Stimulated activated CD8-positive, alpha-beta memory T cell treated with anti-CD3 and anti-CD28 coated beads, Interleukin-7, amount 100 ng/mL, for 24 hours (primary cell): ENCODE measurements at places on chromosomes 1 and 21.

GRCh38 chr1:223713546-223714420 lies 1.4 kb downstream of the CAPN2 start:
- no peak for DNase-seq

DNA sequence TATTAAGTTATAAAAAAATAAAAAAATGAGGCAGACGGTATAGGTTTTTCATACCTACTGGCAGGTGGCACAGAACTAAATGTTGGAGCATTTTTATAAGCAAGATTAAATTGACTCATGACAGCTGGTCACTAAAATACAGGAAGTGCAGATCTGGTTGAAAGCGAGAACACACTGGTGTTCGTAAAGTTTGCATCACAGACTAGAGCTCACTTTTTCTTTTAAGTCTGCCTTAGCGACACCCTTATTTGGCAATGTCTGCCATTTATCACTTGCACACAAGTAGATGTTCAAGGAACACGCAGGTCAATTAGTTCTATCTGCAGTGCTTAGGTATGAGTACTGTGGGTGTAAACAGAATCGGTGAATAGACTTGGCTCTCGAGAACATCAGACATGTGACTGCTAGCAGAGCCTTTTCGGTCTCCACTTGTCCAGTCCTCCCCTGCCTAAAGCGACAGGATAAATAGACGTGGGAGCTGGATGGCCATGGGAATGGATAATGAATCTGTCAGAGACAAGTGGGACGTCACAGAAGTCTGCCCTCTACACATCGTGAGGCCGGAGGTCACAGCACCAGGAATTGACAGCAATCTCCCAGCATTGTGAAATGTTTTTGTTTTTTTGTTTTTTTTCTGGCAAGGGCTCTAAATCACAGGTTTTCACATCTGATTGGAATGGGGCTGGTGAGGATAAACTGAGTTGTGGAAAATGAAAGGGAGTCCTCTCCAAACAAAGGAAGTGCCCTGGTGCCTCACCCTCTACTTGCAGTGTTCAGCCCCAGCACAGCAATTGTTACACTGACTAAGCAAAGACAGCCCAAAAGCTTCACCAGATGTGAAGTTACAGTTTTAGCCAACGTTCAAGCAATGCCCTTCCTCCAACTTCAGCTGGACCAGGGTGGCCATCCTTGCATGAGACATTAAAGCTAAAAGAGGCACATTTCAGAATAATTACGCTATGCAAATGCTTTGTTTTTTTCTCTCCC lies 248.9 kb downstream of the NTNG1 start:
- no peak for DNase-seq

- peak; percentile 72 for DNase-seq
Observed at GRCh38 chr1:32205401-32206370, at the start of gene IQCC. Gene IQCC (plus strand): TSS chr1:32205671. CDS start chr1:32205682, 11 bp downstream.

DNA sequence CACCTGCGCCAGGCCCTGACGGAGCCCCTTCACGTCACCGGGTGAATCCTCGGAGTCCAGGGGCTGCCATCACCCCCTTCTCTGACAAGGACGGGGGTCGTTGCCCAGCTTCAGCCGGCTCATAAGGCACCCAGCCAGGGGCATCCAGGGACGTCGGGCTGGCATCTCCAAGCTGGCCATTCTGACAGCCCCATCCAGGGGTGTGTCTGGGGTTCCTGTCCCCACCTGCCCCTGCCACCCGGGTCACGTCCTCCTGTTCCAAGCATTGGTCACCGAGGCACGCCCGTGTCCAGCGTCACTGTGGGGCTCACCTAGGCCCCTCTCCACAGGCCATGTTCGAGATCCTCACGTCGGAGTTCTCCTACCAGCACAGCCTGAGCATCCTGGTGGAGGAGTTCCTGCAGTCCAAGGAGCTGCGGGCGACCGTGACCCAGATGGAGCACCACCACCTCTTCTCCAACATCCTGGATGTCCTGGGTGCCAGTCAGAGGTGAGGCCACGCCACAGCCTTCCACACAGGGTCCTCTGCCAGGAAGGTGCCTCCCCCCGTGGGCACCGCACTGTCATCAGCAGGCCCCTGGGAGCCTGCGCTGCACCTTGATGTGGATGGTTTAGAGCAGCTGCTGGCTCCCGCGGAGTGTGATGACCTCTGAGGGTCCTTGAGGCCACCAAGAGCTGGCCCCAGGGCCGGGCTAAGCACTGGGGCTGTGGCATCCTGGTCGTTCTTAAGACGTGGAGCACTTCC lies 14.8 kb downstream of the ARHGEF16 start:
- DNase-seq: no peak

DNA sequence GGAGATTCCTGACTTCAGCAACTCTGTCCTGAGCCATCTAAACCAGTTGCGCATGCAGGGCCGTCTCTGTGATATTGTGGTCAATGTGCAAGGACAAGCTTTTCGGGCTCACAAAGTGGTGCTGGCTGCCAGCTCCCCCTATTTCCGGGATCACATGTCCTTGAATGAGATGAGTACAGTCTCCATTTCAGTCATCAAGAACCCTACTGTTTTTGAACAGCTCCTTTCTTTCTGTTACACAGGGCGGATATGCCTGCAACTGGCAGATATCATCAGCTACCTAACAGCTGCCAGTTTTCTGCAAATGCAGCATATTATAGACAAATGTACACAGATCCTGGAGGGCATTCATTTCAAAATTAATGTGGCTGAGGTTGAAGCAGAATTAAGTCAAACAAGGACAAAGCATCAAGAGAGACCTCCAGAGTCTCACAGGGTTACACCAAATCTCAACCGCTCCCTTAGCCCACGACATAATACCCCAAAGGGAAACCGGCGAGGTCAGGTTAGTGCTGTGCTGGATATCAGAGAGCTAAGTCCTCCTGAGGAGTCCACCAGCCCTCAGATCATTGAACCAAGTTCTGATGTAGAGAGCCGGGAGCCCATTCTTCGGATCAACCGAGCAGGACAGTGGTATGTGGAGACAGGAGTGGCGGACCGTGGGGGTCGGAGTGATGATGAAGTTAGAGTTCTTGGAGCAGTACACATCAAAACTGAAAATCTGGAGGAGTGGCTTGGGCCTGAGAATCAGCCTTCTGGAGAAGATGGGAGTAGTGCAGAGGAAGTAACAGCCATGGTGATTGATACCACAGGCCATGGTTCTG lies 2.3 kb downstream of the ZBTB37 start:
- DNase-seq: no peak

GRCh38 chr1:99496067-99496466 lies 149.8 kb upstream of the PALMD start:
- DNase-seq: no peak

GRCh38 chr1:241167121-241167630 lies 189.8 kb downstream of the RGS7 start:
- no peak for DNase-seq
